ENCODE measurements at places on chromosomes 5 and 9. TPM values are rescaled to one million over a fixed set of nuclear protein-coding genes. Genes with fewer than 3 reads are reported as not detected.
A peak's percentile ranks its signal among the peaks of the same experiment; 100 is the strongest.

C9orf72 gene
- 38.1 TPM for polyA plus RNA-seq

COMMD10 gene
- polyA plus RNA-seq, result 28.7 TPM

GRCh38 chr5:10471677-10472076, 30.0 kb downstream of the ROPN1L start:
- H3K4me1 ChIP-seq, result no peaks in the 10 kb centered on the region
- H3K27ac ChIP-seq, result no peak overlapping the region
- H3K36me3 ChIP-seq, result no peaks in the 10 kb centered on the region
- H3K27me3 ChIP-seq, result no peaks in the 10 kb centered on the region
- DNase-seq, result no peak

DNA sequence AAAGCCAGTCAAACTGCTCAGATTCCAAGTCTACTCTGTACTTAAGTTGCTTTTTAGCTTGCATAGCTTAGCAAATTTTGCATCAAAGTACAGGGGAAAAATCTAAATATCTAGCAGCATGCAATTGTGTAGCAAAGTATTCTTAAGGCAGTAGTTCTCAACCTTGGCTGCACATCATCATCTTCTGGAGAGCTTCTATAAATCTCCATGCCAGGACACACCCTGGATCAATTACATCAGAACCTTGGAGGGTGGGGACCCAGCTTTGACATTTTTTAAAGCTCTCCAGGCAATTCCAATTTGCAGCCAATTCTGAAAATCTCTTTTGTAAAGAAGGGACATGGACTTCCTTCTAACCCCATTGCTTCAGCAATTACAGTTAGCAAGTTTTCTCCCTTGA, 187.5 kb downstream of the SNCAIP start:
- H3K27ac ChIP-seq, result no peak overlapping the region
- H3K27me3 ChIP-seq, result no peaks in the 10 kb centered on the region
- H3K4me3 ChIP-seq, result no peak overlapping the region
- no peaks in the 10 kb centered on the region for H3K36me3 ChIP-seq

FBN2 gene
- polyA plus RNA-seq, result 0.23 TPM

- no peak overlapping the region for H3K27ac ChIP-seq
- H3K36me3 ChIP-seq, result no peaks in the 10 kb centered on the region
- H3K4me1 ChIP-seq, result no peaks in the 10 kb centered on the region
- DNase-seq, result no peak
- no peak overlapping the region for H3K4me3 ChIP-seq
These were observed 52.9 kb downstream of the C9orf50 start for GRCh38 chr9:129567842-129568559.

GRCh38 chr5:111783537-111783936, 26.5 kb upstream of the NREP start:
- peaks cover 6% of the 10 kb centered on the region for H3K4me1 ChIP-seq
- no peaks in the 10 kb centered on the region for H3K27me3 ChIP-seq

GRCh38 chr5:94326586-94326985, 291.8 kb downstream of the KIAA0825 start:
- H3K27me3 ChIP-seq, result no peaks in the 10 kb centered on the region
- no peaks in the 10 kb centered on the region for H3K4me1 ChIP-seq
- no peak overlapping the region for H3K4me3 ChIP-seq

GRCh38 chr5:8382456-8382855, 513.5 kb downstream of the MTRR start:
- no peak for DNase-seq
- H3K36me3 ChIP-seq, result no peaks in the 10 kb centered on the region
- no peak overlapping the region for H3K27ac ChIP-seq
- no peaks in the 10 kb centered on the region for H3K27me3 ChIP-seq
- no peaks in the 10 kb centered on the region for H3K4me1 ChIP-seq
- H3K4me3 ChIP-seq, result no peak overlapping the region

DNA sequence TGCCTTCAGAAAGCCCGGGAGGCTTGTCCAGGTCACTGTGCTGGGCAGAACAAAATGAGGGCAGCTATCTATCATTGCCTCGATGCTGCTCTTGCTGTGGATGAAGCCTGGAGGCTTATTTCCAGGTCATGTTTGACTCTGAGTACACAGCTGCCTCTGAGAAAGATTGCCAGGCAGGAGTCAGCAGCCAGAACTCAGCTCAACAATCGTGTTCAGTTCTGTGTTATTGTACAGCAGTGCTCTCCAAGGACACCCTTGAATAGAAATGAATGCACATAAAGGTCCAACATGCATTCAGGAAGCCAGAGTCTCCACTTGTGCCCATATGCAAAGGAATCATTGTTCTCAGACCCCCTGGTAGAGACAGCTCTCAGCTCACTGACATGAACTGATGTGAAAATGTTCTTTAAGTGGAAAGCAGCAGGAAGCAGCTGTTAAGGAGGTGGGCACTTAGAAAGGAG, 61.7 kb upstream of the ZFR start:
- H3K36me3 ChIP-seq, result no peaks in the 10 kb centered on the region
- H3K4me3 ChIP-seq, result no peak overlapping the region
- peak overlapping the region; percentile 36 for H3K27ac ChIP-seq
- DNase-seq, result no peak
- H3K4me1 ChIP-seq, result peaks cover 13% of the 10 kb centered on the region

Measured in thymus (tissue), 14 donors.